Activated CD8-positive, alpha-beta memory T cell treated with anti-CD3 and anti-CD28 coated beads for 48 hours (primary cell): ENCODE measurements at places on chromosomes 2 and 18.

DNA sequence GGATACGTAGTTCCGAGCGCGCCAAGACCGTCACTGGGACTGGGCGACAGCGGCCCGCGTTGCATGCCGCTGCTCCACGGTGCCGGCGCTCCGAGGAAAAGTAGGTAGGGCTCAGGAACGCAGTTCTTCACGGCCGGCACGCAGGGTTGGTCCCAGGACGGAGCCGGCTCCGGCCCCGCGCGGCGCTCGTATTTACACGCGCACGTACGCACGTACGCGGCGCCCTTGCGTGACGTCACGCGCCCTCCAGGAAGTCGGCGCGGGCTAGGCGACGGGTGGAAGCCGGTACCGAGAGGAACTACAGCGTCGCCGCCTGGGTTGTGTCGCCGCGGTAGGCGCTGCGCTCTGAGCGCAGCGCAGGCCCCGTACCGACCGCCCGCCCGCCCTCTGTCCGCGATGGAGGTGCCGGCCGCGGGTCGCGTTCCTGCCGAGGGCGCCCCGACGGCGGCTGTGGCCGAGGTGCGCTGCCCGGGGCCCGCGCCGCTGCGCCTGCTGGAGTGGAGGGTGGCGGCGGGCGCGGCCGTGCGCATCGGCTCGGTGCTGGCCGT lies at the start of gene CTDP1:
CTDP1 (plus strand) TSS at position 252 of the 548 bp plus-strand sequence; CDS start at position 397, 145 bp downstream.
- peak; percentile 64 for DNase-seq

- DNase-seq: no peak
Observed at GRCh38 chr2:191280290-191280689, 35.1 kb downstream of the MYO1B start.

GRCh38 chr2:15120631-15121030 lies 440.5 kb downstream of the NBAS start:
- DNase-seq: no peak

DNA sequence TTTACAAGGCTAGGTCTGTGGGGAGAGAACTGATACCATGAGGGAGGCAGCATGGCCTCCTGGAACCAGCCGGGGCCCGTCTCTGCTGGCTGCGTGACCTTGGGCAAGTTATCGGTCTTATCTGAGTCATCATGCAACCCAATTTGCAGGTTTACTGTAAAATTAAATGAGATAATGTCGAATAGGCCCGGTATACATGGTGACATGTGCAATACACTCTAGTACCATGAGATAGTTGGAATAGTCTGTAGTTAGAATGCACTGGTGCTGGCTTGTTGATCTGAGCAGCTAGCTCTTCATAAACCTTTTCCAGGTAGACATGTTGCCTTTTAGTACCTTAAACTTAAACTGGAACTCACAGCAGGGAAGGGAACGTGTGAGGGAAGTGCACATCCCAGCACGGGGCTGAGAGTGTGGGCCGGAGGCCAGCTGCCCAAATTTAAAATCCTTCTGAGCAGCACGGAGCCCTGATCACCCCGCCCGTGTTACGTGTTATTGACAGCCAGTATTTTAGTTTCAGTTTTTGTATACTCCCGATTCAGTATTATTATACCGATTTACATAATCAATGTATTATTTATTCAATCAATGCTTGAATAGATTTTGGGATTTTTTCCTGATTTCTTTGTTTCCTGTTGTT lies 72.4 kb upstream of the HS6ST1 start:
- DNase-seq: no peak

GRCh38 chr2:186484062-186484735 lies 1.9 kb upstream of the ZC3H15 start:
- no peak for DNase-seq
